ENCODE measurements at places on chromosomes 5 and 9.

GRCh38 chr9:133713150-133713959 lies 24.8 kb downstream of the SARDH start:
- no peak for DNase-seq

DNA sequence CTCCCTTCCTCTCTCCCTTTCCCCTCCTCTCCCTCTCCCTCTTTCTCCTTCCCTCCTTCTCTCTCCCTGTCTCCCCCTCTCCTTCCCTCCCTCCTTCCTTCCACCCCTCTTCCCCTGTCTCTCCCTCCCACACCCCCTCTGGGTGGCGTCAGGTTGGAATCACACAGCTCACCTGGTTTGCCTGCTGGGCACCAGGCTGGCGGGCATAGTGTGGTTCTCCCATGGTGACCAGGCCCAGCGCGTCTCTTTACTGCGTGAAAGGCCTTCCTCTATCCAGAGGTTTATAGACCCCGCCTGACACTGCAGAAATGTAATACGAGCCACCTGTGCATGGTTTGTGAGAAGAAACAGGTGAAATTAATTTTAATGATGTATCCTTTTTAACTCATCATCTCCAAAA lies 76.2 kb downstream of the MRPL36 start:
- no peak for DNase-seq

DNA sequence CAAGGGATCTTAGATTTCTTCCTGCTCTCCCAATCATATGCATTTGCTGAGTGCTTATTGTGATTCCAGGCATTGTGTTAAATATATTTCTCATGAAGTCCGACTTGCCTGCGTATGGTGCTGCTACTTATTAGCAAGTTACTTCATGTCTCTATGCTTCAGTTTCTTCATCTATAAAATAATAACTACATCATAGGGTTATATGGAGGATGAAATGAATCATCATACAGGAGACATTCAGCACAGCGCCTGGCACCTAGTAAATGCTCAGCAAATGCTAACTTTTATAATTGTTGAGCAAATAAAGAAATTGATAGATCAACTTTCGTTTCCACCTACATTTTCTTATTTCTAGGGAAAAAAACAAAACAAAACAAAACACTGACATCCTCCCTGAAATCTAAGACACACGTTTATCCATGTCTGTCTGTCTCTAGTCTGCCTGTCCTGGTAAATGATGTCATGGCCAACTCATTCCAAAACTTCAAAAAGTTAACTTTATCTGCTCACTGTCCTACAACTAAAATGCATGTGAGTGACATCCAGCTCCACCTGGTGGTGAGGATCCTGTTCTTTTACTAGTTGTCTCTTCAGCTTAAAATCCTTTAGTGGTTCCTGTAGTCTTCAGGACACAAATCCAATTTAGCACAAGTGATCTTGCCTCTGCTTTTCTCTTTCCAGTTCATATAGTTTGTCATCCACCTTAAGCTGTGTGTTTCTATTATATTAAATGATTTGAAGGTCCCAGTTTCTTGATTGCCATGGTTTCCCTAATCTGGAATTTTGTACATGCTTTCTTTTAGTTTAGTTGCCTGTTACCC lies 27.7 kb downstream of the PPP3R2 start:
- no peak for DNase-seq

DNA sequence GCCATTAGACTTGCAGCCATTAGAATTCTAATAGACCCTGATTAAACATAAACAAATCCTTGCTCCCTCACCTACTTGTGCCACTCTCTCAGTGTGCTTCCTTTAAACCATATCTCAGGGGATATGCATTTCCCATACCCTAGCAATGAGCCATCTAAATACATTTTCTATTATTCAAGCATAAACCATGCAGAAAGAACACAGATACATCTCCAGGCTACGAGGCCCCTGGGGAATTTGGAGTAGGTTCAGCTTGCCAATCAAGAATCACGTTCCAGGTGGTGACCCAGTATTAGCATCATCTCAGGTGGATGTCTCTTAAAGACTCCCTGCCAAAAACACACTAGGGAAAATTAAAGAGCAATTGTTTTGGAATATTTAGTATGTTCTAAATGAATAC lies 93.0 kb upstream of the CCL21 start:
- DNase-seq: no peak
